ENCODE measurements at places on chromosomes 1 and 21. TPM values are rescaled to one million over a fixed set of nuclear protein-coding genes. Genes with fewer than 3 reads are reported as not detected.

NBPF19 gene
- polyA plus RNA-seq = 12.1 TPM

GJA5 gene
- 91.0 TPM for polyA plus RNA-seq

CCDC185 gene
- not detected for polyA plus RNA-seq

GPR37L1 gene
- 0.10 TPM for polyA plus RNA-seq

ADAMTS4 gene
- polyA plus RNA-seq = 1.6 TPM

TMEM79 gene
- 8.2 TPM for polyA plus RNA-seq

PROK1 gene
- not detected for polyA plus RNA-seq

KRTAP21-2 gene
- polyA plus RNA-seq = not detected

B3GALT2 gene
- polyA plus RNA-seq = 26.5 TPM

SELE gene
- 0.16 TPM for polyA plus RNA-seq

DNA sequence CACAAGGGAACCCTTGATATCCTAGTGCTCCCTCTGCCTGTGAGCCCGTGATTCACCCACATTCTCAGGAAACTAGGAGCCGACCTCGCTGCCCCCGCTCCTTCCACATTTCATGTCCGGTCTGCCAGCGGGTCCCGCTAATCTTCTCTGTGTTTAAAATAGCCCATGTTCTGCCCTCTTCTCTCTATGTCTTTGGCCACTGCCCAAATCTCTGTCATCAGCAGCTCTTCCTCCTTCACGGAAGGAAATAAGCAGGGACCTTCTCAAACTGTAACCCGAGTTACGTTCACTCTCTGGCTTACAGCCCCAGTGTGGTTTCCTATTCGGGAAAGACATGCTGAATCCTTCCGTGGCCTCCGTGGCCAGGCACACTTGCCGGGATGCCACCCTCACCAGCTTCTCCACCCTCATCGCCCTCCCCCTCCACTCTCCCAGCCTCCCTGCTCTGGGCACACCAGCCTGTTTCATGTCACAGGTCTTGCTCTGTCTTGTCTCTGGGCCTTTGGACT, 21.1 kb upstream of the UBXN10 start:
- DNase-seq = no peak

GRCh38 chr1:46412893-46413595, 18.9 kb downstream of the FAAH start:
- no peak for DNase-seq

GRCh38 chr1:21552715-21553114, 43.5 kb downstream of the ALPL start:
- DNase-seq = no peak

DNA sequence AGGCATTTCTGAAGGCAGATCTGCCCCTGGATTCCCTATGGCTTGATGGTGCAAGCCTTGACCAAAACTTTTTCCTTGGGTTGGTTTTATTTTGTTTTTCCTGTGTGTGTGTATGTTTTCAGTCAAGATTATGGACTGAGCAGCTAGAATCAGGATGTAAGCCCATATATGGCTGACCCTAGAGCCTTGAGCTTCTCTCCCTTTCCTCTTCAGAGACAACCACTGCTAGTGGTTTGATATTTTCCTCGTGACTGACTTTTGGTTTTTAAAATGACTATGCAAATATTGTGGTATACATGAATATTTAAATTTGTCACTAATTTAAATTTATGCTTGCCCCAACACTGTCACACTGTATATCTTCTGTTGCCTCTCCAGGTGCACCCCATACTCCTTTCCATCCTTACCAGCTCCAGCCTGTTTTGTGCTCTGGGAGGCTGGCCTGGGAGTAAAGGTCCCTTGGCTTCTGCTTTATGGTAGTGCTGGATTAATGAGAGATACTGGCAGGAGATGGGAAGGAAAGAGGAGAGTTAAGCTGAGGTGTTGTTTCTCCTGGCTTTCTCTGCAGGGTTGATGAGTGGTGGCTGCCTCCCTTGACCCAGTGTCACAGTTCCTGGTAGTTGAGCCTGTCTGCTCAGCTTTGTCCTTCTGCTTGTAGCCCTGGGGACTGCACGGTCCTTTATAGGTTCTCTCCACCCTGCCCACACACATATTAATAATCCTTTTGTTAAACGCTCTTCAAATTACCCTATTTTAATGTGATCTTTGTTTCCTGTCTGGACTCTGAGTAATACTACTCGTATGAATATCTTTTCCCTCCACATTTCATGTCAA, 44.4 kb downstream of the RWDD3 start:
- no peak for DNase-seq

- DNase-seq = no peak
Observed at GRCh38 chr1:119139403-119139802, 1.1 kb downstream of the WARS2 start.

- DNase-seq = no peak
Observed at GRCh38 chr1:34320053-34320669, 143.5 kb downstream of the C1orf94 start.

- DNase-seq = no peak
Observed at GRCh38 chr1:211548321-211549091, 30.5 kb downstream of the SLC30A1 start.

- no peak for DNase-seq
Observed at GRCh38 chr1:147842578-147842977, 60.0 kb upstream of the GJA8 start.

DNA sequence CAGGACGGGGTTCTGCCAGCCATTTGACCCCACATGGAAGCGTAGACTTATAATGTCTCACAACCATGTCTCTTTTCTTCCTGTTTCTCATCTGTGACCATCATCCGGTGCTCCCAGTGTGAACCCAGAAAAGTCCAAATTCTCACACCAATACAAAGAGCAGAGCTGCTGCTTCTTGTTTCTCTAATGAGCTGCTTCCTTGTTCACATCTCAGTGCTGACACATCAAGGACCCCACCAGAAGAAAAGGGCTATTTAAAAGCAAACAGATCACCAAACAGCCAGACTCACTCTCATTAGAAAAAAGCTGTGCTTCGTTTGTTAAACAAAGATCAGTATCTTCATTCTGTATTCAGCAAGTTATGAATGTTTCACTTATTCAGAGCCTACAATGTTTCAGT, 835 bp upstream of the LCE1D start:
- no peak for DNase-seq

DNA sequence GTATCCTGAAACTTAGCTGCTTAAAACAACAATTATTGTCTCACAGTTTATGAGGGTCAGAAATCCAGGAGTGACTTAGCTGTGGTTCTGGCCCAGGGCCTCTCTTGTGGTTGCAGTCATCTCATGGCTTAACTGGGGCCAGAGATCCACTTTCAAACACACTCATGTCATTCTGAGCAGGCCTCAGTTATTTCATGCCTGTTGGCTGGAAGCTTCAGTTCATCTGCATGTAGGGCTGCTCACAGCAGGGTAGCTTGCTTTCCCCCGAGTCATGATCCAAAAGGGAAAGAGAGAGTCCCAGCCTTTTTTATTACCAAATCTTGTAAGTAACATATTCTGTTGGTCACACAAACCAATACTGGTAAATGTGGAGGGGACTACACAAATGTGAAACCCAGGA, 96.6 kb upstream of the B3GALT2 start:
- no peak for DNase-seq

DNA sequence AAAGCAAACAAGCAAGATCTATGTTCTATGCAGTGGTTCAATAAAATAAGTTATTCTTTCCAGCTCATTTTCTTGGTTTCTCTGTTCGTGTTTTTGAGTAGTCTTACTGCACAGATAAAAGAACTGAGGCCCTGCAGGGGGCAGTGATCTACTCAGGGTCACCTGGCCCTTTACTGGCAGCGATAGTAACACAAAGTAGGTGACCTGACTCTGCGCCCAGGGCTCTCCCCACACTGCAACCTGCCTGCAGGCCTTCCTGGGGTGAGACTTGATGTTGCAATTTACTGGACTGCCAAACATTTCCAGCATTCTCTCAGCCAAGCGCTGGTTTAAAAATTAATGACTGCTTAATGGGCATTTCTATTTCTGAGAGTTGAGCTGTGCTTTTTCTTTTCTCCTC, 110.3 kb downstream of the HUNK start:
- DNase-seq = no peak

DNA sequence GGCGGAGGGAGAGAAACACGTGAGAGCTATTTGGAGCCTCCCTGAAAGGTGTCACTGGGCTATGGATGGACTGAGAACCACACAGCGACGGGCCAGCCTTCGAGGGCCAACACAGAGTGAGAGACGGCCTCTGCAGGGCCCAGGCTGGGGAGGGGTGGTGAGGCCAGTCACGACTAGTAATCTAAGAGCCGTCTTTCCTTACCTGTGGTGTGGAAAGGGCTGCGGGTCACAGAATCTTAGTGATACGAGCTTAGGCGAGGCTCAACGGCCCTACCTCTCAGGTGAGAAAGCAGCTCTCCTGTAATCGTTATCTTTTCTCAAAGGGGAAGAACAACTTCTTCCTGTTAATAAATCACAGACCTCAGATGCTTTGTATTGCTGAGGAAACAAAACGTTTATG, 33.4 kb upstream of the COX20 start:
- DNase-seq = no peak

DNA sequence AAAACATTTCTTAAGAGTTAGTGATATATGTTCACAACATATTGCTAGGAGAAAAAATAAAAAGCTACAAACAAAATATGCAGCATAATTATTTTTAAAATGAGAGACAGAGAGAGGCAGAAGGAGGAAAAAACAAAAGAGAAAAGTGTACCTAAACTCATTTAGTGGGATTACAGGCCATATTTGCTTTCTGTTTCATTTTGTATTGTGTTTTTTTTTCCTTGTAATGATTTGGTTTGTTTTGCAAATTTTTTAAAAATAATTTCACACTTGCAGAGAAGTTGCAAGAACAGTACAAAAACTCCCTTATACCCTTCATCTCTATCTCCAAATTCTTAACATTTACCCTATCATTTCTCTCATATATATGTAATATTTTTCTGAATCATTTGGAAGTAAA, 65.0 kb downstream of the LBR start:
- no peak for DNase-seq

- no peak for DNase-seq
Observed at GRCh38 chr1:237012361-237012760, 8.1 kb upstream of the MT1HL1 start.

DNA sequence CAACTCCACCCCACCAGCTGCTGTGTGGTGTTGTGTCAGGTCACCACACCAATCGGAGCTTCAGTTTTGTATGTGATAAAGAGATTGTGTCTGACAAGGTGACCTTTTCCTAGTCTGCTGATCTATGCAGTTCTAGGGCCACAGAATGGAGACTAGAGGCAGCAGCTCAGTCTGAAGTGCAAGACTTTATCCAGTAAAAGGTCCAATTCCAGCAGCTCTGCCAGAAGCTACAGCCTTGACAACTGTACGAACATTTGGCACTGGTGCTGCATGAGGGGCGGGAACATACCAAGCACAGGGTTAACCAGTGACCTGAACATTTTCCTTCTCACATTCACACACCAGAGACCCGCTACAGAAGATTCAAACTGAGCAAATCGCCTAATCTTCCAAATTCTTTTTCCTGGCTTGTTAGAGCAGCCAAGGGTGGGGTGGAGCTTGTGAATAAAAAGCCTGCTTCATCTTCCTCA, 9.3 kb downstream of the FMO1 start:
- no peak for DNase-seq

DNA sequence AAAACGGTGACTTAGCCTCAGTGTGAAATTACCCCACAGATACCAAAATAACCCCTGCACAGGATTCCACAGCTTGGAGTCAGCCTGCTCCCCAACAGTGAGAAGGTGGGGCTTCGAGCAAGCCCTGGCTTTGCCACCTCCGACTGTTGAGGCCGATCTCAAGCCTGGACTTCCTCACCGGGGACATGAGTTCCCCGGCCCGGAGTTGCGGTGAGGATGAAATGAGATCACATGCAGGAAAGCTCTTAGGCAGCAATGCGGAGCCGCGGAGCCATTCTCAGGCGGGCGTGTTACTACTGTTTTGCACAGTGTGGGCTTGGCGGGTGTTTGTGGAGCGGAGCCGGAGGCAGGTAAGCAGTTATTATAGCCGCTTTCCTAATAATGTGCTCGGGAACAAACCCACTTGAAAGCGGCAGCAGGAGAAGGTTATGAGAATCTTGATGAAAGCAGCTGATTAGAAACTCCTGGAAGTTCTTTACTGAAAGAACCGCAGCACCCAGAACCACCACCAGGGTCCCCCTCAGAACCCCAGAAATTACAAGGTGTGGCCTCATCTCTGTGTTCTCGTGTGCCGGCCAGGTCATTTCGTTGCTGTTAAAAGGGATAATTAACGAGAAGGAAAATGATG, 3.9 kb upstream of the CLSTN1 start:
- DNase-seq = no peak

DNA sequence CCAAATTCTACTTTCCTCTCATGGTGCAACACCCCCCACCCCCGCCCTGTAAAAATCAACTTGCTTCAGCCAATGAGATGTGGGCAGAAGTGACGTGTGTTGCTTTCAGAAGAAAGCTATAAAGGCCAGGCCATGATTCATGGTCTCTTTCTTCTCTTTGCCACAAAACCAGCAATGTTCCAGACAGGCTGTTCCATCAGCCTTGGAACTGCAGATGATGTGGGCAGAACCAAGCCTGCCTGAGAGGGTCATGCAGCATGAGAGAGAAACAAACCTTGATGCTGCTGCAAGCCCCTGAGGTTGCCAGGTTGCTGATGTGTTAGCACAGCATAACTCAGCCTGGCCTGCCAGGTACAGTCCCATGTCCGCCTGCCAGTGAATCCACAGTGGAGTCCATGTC, 41.8 kb downstream of the MIS18A start:
- no peak for DNase-seq

- no peak for DNase-seq
Observed at GRCh38 chr1:232553050-232553754, 76.7 kb downstream of the SIPA1L2 start.

DNA sequence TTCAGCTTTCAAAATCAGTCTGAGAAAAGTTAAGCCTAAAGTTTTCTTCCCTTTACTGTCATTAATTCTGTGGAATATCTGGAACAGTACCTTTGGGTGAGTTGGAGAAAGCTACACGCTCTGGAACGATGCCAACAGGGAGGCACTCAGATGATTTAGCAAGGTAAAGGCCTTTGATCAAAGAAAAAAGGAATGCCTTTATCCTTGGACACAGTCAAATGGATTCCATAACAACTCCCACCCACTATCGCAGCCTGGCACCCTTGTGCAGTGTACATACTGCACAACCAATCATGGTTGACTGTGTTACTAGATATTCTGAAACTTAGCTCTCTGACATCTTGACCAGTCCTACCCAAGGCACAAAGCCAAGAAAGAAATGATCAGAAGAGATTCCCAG, 218.7 kb downstream of the PATJ start:
- DNase-seq = peak; percentile 5

DNA sequence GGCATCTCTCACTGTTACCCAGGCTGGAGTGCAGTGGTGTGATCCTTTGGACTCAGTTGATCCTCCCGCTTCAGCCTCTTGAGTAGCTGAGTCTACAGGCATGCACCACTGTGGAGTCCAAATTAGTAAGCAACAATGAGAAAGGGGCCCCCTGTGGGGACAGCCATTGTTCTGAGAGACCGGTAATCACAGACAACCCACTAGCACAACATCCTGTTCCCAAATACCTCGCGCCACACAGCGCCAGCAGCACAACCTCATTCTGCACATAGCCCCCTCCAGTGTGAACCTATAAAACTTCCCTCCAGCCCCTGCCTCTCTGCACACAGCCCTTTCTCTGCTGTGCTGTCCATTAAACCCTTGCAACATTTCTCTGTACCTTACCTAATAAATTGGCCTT, 226.4 kb downstream of the DYRK1A start:
- DNase-seq = no peak

GRCh38 chr1:44672961-44673674, 1.2 kb downstream of the TMEM53 start:
- DNase-seq = no peak

- no peak for DNase-seq
Observed at GRCh38 chr1:182335771-182336566, 55.6 kb downstream of the GLUL start.

- DNase-seq = no peak
Observed at GRCh38 chr1:30761381-30762151, 4.0 kb upstream of the LAPTM5 start.

- no peak for DNase-seq
Observed at GRCh38 chr1:205205055-205205454, 6.4 kb downstream of the DSTYK start.

Measured in left lung (tissue), 14 donors.